ENCODE measurements at places on chromosomes 16 and 17.
A peak's percentile ranks its signal among the peaks of the same experiment; 100 is the strongest.

DNA sequence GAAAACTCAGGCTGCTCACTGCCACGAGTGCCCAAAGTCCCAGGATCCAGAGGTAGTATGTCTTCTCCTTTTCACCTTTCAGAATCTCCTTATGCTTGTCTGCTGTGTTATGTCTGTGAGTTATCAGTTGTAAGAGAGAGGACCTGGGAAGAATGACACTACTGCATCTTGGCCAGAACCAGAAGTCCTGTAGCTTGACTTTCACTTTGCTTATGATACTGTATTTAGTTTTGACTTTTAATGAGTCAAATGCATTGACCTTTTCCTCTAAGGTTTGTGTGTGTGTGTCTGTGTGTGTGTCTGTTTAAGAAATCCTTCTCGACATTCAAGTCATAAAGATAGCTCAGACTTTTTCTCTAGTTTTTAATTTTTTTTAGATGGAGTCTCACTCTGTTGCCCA lies 43.4 kb downstream of the BMERB1 start:
- no peak for DNase-seq

- DNase-seq, result no peak
These were observed 128.3 kb downstream of the ZNF423 start for GRCh38 chr16:49727611-49728010.

- peak; percentile 32 for DNase-seq
These were observed 58.1 kb upstream of the ADORA2B start for GRCh38 chr17:15886804-15887203.

DNA sequence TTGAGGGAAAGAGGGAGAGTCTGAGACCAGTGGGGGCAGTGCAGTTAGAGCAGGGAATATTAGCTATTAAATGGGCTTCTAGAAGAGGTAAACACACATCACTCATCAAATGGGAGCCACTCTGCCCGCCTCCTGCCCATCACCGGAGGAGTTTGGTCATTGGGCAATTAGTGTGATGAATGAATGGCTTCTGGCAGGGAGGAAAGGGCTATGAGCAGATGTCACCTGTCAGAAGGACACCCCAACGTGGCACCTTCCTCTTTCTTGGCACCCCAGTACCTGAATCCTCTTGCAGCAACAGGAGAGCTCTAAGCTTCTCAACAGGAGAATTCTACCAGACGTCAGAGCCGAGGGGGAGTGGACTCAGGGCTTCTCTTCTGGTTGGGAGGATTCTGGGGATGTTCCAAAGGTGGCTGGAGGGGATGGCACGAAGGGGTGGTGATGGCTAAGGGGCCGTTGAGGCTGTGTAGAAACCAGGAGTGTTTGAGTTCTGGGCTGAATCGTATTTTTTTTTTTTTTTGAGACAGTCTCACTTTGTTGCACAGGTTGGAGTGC lies 11.0 kb downstream of the C1QTNF1 start:
- no peak for DNase-seq

- no peak for DNase-seq
These were observed 55.3 kb downstream of the ARHGAP27 start for GRCh38 chr17:45377401-45377800.

DNA sequence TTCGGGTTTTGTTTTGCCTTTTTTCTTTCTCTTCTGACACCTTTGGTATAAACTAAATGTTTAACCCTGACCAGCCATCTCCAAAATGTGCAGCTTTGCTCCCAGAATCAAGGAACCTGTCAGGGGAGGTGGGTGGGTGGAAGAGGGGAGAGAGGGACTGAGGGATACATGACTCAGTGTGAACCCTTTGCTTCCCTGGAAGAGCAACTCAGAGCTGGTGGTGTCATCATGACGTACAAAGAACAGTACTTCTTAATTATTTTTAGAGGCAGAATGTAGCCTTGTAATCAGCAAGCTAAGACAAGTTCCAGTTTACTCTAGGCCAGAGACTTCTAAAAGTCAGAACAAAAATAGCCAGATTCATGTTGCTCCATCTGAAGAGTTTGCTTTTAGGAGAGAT lies 119.6 kb upstream of the HAS3 start:
- no peak for DNase-seq

DNA sequence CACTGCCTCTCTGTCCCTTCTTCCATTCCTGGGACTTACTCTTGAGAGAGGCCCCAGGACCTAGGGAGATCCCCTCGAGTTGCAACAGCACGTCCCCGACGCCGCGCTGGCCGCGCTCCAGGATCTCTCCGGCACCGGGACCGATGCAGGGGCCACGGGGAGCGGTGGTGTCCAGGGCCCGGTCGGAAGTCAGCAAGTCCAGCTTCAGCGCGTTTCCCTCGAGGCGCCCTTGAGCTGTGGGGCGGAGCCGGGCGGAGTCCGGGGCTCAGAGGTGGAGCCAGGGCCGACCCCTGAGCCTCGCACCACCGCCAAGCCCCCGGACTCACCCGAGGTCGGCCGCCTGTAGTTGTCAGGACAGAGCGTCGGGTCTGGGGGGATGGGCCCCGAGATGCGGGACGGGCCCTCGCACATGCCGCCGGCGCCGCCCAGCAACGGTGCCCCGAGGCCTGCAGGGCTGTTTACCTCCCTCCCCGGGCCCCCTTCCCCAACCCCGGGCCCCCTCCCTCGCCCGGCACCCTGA lies 458 bp downstream of the ENKD1 start:
- DNase-seq, result peak; percentile 38

- no peak for DNase-seq
These were observed 1183.2 kb downstream of the CDH11 start for GRCh38 chr16:63938661-63939060.

DNA sequence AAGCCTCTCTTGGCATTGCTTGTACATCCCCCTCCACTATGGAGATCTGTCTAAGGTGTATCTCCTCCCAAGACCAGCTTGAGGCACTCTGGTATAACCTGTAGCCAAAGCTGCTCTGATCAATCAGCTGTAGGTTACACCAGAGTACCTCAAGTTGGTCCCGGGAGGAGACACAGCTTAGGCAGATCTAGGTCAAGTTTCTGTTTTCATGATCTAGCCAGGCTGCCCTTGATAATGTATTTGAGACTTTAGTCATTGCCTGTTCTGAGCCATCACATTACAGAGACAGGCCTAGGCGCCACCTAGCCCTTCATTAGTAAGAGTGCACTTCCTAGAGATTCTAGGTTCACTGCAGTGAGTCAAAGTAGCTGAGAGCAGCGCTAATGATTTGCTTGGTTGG lies 31.4 kb downstream of the ASGR1 start:
- DNase-seq, result no peak

- no peak for DNase-seq
These were observed 281.3 kb upstream of the TNRC6C start for GRCh38 chr17:77677211-77677610.

DNA sequence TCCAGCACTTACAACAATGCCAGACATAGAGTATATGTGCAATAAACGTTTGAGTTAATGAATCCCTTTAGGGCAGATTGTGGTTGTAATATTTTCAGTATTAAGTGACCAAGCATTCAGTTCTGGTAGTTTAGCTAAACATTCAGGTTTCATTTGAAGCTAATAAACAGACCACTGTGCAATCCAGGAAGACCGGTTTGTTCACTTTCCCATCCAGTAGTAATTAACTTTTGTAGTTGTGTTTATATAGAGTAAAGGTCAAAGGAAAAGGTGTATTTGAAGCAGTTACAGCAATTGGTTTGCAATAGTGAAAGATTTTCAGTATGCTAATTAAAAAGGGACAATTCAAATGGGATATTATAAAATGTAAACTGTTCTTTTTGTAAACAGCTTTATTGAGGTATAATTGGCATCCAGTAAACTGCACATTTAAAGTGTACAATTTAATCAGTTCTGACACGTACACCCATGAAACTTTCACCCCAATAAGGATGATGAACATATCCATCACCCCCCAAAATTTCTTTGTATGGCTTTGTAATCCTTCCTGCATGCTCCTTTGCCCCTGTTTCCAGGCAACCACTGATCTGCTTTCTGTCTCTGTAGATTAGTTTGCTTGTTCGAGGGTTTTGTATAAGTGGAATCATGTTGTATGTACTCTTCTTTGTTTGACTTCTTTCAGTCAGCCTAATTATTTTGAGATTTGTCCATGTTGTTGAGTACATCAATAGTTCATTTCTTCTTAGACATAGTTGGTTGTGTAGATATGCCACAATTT lies 26.3 kb downstream of the MRTFB start:
- no peak for DNase-seq

- no peak for DNase-seq
These were observed 27.6 kb downstream of the HELZ start for GRCh38 chr17:67217446-67217845.

- DNase-seq, result no peak
These were observed 90.5 kb downstream of the C16orf78 start for GRCh38 chr16:49464093-49464492.

DNA sequence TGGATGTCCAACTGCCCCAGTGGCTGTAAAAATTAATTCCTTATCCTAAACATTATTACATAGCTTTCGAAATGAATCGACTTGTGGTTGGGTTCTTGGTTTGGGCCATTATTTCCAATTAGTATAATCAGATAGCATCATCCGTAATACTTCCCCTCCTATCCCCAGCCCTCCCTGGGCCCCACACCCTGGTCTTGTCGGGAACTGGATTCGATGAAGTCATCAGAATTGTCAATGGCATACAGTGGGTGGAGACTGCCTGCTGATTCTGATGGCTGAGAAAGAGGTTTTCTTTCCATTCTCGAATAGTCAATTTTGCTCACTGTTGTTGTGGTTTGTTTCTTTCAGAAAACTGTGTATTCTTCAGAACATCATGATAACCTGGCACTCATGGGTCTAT lies 395.1 kb downstream of the SEC14L1 start:
- DNase-seq, result no peak

DNA sequence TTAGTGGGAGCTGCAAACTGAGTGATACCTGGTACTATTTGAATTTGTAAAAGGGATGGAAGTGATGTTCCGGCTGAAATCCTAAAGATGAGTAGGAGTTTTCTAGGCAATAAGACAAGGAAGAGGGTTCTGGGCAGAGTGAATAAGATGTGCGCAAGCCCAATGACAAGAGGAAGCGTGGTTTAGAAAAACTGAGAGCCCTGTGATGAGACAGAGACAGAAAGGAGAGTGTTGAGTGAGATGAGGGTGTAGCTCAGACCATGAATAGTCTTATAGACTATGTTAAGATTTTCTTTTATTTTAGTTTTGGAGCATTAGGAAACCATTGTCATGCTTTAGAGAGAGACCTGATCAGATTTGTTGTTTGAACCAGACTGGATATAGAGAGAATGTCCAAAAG lies 50.2 kb downstream of the COX10 start:
- DNase-seq, result no peak

GRCh38 chr17:68592009-68592408 lies 9.2 kb downstream of the FAM20A start:
- no peak for DNase-seq

- no peak for DNase-seq
These were observed 68.5 kb downstream of the CDC27 start for GRCh38 chr17:47120521-47121095.

- DNase-seq, result peak; percentile 39
These were observed 65.3 kb upstream of the NUDT7 start for GRCh38 chr16:77657016-77657415.

DNA sequence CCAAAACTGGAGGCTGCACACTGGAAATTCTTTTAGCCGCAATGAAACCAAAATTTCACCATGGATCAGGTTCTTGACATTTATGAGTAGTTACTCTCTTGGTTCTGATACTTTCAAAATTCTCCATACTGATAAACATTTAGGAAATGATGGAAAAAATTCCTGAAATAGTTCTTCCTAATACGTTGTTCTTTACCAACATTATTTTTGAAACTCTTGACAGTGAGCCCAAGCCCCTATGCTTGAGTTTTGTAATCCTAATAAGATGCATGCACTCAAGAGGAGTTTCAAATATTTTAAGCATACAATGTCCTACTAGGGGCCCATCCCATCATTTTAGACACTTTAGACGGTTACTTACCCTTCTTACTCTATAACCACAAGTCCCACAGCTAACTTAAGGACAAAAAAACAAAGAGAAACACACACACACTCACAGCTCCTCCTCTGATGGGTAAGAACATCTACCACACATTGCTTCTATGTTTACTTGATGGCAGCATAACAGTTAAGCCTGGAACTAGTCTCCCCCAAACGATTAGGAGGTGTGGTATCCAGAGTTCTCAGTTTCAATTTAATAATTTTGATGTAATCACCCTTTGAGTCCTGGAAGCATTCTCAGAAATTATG lies 3.7 kb downstream of the VEZF1 start:
- DNase-seq, result no peak

DNA sequence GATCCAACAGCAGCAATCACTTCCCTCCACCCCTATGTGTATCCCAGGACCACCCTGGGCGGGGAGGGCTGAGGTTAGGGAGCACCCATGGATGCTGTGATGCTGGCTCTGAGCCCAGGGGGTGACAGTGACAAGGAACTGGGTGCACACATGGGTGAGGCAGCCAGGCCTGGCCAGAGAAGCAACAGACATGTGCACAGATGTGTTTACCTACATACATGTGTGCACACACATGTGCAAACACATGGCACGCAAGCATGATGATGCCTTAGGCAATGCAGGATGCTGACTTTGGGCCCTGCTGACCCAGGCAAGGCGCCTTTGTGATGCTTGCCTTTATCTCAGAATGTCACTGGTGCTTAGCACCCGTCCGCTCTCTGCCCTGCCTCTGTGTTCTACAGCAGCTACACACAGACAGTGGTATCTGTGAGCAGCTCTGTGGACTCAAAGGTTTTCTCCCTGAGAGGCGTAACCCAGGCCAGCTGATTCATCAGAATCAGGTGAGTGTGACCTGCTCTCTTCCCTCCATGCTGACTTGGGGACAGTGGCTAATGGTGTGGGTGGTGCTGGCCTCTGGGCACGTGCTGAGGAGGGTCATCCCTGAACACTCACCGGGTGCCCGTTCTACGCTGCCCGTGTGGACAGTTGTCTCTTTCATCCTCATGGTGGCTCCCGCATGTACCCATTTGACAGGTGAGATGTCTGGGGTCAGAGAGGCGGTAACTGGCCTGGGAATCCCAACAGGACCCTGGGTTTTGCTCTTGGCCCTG lies 38.5 kb upstream of the KSR1 start:
- DNase-seq, result no peak

- DNase-seq, result no peak
These were observed 35.6 kb upstream of the PHOSPHO1 start for GRCh38 chr17:49266233-49266632.

Data from KBM-7 (cell line).